ENCODE measurements at places on chromosomes 16 and 17. TPM values are rescaled to one million over a fixed set of nuclear protein-coding genes. Genes with fewer than 3 reads are reported as not detected.

Gene KRTAP4-3
- total RNA-seq = not detected

Gene NUDT7
- 5.8 TPM for total RNA-seq

Gene SYT17
- 11.8 TPM for total RNA-seq

Gene ZNF205
- 15.6 TPM for total RNA-seq

Gene PRSS33
- 0.06 TPM for total RNA-seq

Gene SPAG5
- total RNA-seq = 69.3 TPM

Gene PDPR
- total RNA-seq = 14.4 TPM

Gene CCL4L2
- total RNA-seq = not detected

Gene IGF2BP1
- 75.0 TPM for total RNA-seq

Gene MAP2K6
- 7.2 TPM for total RNA-seq

Gene CCL1
- total RNA-seq = not detected

Gene OTOP2
- total RNA-seq = not detected

Gene HDAC5
- total RNA-seq = 16.8 TPM

Gene TBC1D10B
- 30.1 TPM for total RNA-seq

Gene MEIOB
- 1.3 TPM for total RNA-seq

Gene TMEM170A
- total RNA-seq = 13.8 TPM

Gene ODAD4
- total RNA-seq = 1.2 TPM

Gene TMIGD1
- not detected for total RNA-seq

Gene DPEP1
- total RNA-seq = 1.1 TPM

Data from A549 treated with AZD2906 at 1 μM for 4 hours (cell line).